ENCODE measurements at places on chromosomes 13 and 19. TPM values are rescaled to one million over a fixed set of nuclear protein-coding genes. Genes with fewer than 3 reads are reported as not detected.

DNA sequence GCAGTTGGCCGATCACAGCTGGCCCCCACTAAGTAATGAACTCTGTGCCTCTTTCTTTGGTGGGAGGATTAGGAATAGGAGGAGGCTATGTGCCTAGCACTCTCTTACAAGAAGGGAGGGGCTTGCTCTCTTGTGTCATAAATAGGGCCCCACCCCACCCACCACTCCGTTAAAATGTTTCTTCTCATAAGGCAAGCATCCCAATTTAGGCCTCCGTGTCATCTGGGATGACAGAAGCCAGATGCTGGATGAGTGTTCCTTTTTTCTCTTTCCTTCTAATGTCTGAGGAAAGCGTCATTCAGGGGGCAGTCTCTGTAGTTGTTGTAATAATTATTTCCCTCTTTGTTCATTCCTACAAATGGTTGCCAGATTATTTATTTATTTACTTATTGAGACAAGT lies at the start of gene LIPE:
Gene LIPE (minus strand): TSS at position 76 of the 400 bp plus-strand sequence. CDS start 239 bp downstream, outside the sequence.
- no peak for DNase-seq

- DNase-seq, result no peak
Observed at GRCh38 chr19:54803410-54803809, at the start of gene KIR2DL4. Gene KIR2DL4 (plus strand): TSS chr19:54803610. CDS start chr19:54803652, 42 bp downstream.

GRCh38 chr19:5097331-5097930 lies 128.5 kb downstream of the KDM4B start:
- no peak for DNase-seq

GRCh38 chr13:106232681-106233080 lies 302.8 kb downstream of the EFNB2 start:
- no peak for DNase-seq

- DNase-seq, result no peak
Observed at GRCh38 chr19:5079071-5079774, 110.3 kb downstream of the KDM4B start.

GRCh38 chr19:39237200-39238184 lies 7.3 kb downstream of the IFNL3 start:
- DNase-seq, result peak; percentile 79

DNA sequence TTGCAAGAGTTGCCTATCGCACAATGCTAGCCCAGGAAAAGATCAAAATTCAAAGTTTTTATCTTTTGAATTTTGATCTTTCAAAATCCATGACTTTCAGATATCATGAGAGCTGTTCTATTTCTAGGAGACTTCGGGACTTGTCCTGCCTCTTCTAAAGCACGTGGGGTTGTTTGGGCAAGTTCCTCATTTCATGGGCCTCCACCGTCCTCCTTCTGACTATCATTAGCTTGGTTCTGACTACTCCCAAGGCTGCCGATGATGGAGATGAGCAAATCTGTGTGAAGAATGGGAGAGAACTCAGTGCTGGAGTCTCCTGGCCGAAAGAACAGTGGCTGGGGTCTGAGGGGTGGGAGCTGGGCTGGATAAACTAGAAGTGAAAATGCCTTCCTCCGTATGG lies 86.5 kb downstream of the COL4A1 start:
- no peak for DNase-seq

GRCh38 chr19:13952931-13953531 lies 722 bp downstream of the DCAF15 start:
- DNase-seq, result no peak

DNA sequence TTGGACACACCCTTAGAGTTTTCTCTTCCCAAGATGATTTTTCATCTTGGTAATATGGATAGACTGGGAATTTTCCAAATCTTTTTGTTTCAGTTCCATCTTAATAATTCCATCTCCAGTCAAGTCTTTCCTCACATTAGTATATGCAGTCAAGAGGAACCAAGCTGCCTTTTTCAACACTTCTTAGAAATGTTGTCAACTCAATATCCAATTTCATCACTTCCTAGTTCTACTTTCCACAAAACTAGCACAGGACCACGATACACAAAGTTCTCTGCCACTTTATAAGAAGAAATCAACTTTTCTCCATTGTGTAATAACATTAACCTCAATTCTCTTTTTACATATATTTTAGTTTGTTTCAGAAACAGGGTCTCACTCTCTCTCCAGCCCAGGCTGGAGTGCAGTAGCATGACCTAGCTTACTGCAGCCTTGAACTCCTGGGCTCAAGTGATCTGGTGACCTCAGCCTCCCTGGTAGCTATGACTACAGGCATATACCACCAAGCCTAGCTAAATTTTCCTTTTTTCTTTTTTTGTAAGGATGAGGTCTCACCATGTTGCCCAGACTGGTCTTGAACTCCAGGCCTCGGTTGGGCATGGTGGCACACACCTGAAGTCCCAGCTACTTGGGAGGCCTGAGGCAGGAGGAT lies 15.5 kb downstream of the ZNF443 start:
- no peak for DNase-seq

- no peak for DNase-seq
Observed at GRCh38 chr19:32104153-32104849, 241.1 kb upstream of the ZNF507 start.

- DNase-seq, result no peak
Observed at GRCh38 chr13:105334211-105334610, 1201.3 kb downstream of the EFNB2 start.

GRCh38 chr19:35461060-35461459 lies 13.0 kb downstream of the FFAR2 start:
- no peak for DNase-seq

DNA sequence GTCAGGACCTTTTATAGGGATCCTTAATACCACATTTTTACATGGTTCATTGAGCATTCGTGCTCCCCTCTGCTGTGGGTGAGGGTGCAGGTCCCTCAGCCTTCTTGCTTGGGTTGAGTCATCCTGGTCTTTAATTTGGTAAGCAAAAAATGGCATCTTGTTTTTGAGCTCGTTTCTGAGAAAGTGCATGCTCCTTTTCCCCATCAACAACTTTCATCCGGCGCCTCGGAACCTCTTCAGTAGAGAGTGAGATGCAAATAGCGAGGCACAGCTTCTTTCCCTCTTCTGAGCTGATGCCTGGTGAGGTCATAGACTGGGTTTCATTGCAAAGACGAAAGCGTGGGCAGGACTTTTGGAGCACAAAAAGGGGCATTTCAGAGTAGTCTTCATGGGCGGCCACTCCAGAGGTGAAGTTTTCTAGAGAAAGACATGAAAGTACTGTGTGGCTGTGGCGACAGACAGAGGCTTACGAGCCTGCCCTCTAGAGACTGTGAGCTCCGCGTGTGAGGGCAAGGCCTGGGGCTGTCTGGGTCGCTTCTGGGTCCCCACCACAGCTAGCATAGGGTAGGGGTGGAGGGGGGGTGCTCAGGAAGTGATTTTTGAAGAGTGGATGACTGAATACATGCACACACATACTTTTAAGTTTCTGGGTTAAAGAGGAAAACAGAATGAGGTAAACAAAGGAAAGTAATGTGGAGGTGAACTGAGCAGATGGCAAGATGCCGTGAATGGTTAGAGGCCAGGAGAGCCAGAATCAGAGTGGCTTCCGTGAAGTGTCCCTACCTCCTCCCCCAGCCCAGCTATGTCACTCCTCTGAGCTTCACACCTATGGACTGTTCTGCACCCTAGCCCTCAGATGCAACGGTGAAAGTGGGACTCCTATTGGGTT lies 44.3 kb downstream of the BBC3 start:
- no peak for DNase-seq

GRCh38 chr19:32053376-32053775 lies 292.0 kb upstream of the ZNF507 start:
- no peak for DNase-seq

- no peak for DNase-seq
Observed at GRCh38 chr13:105595471-105595870, 940.0 kb downstream of the EFNB2 start.

Gene ZSWIM9
- 12.0 TPM for total RNA-seq

Gene CUL4A
- 91.0 TPM for total RNA-seq

Gene C13orf42
- not detected for total RNA-seq

Gene CYP2F1
- total RNA-seq, result not detected

Gene PRR22
- total RNA-seq, result 4.5 TPM

Gene CDADC1
- total RNA-seq, result 12.9 TPM

Gene FBXO27
- total RNA-seq, result 48.5 TPM

Gene PCP2
- total RNA-seq, result 1.0 TPM
